HT1080 (cell line): ENCODE measurements at places on chromosomes 11 and 22. TPM values are rescaled to one million over a fixed set of nuclear protein-coding genes. Genes with fewer than 3 reads are reported as not detected.

GRCh38 chr11:125251214-125251545 is 86.6 kb downstream of the PKNOX2 start:
- DNase-seq: no peak

DNA sequence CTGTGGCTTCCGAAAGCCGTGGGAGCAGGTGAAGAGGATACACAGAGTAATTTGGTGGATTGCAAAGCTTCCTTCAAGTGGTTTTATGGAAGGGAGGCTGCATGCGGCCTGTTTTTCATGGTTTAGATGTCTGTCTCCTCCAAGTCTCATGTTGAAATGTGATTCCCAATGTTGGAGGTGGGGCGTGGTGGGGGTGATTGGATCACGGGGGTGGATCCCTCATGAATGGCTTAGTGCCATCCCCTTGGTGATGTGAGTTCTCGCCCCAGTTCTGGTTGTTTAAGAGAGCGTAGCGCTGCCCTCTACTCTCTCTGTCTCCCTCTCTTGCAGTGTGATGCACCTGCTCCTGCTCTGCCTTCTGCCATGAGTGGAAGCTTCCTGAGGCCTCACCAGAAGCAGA is 247.8 kb upstream of the B3GAT1 start:
- no peak for DNase-seq

- peak; percentile 50 for DNase-seq
These were observed 80.9 kb downstream of the INSC start for GRCh38 chr11:15195454-15196200.

- DNase-seq: peak; percentile 35
These were observed 108.7 kb upstream of the SNX19 start for GRCh38 chr11:131025020-131025419.

DNA sequence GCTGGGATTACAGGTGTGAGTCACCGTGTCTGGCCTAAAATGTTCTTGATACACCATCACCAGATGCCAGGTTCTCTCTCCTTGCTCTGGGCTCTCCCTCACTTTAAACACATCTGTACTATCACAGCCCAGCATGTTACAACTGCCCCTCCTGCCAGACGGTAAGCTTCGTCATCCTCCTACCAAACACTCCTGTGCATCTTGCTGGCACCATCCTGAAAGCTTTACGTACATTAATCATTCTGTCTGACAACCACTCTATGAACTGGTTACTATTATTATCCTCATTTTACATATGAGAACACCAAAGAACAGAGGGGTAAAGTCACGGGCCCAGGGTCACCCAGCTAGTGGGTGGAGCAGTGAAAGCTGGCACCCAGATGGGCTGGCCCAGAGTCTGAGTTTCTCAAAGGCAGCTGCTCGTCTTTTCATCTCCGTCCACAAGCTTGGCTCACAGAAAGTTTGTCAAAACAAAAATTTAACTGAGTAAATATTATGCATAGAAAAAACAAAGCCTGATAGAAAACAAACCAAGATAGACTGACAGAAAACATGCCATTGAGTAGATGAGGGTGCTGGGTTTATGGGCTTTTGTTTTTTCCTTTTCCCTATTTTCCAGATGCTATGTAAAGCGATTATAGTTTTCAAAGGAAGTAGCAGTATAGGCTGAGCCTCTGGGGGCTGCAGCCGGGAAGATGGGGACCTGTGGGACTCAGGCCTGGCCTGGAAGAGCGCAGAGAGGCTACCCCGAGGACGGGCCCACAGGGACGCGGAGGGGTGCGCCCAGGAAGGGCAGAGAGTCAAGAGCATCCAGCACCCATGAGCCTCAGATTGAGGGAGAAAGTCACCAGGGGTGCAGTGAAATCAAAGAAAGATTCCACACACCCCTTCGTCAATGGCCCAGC is 9.5 kb downstream of the PLA2G6 start:
- DNase-seq: no peak

DNA sequence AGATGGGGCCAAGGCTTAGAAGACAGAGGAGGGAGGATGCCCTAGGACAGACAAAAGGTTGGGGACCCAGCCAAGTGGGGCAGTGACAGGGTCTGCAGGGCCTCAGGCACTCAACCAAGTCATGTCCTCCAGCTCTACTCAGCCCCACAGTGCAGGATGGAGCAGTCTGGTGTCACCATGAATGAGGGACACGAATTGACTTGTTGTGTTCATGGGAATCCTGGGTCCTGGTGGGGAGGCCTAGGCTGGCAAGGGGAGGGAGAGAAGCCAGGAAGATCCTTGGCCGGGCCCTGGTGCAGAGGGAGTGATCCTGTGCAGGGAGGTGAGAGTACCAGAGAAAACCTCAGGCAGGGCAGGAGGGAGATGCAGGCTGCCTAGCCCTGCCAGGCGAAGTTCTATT is 12.0 kb downstream of the P2RY6 start:
- DNase-seq: no peak

DNA sequence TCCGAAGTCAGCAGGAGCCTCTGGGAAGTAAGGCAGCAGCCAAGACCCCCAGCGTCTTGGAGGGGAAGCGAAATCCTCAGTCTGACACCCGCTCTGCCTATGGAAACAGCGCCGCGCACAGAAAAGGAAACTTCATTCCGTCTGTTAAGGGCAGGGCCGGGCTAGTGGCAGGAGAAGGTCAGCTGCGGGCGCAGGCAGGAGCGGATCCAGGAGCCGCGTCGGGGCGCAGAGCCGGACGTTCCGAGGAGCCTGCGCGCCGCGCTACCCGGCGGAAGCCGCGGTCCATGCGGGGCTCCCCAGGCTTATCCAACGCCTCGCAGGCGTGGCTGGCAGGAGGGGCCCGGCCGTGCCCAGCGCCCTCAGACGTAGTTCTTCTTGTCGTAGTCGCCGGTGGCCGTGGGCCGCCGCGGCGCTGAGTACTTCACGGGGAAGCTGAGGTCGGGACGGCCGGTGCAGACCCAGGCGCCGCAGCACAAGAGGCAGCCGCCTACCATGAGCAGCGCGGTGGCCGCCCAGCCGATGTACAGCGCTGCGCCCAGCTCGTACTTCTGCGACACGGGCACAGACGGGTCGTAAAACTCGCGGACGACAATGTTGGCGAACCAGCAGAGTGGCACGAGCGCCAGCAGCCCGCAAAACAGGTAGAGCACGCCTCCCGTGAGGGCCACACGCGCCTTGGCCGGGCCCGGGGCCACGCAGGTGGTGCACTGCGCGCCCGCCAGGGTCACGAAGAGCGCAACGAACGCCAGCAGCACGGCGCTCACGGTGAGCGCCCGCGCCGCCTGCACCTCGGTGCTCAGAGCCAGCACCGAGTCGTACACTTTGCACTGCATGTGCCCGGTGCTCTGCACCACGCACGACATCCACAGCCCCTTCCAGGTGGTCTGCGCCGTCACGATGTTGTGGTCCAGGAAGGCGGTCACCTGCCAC is 705 bp downstream of the CLDN5 start:
- DNase-seq: no peak

- DNase-seq: no peak
These were observed 2.6 kb downstream of the RCE1 start for GRCh38 chr11:66845876-66846212.

DNA sequence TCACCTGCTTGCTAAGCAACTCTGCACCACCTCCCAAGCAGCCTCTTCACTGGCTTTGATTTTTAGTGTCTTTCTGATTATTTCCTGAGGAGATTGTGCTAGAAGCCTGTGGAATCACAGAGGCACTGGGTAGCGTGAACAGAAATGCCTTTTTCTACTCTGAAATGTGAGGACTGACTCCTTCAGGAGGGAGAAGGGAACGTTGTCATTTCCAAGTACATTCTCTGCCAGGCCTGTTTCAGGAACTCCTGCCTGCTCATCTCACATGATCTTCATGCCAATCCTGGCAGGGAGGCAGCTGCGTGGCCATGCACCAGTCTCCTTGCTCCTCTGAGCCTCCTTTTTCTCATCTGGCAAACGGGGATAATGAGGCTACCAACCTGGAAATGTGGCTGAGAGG is 49.8 kb upstream of the PRDM11 start:
- no peak for DNase-seq

GRCh38 chr11:83102834-83103233 is 31.1 kb upstream of the RAB30 start:
- DNase-seq: no peak

GRCh38 chr11:16352707-16353106 is 3.6 kb downstream of the SOX6 start:
- no peak for DNase-seq

Gene SHISAL1
- total RNA-seq: 1.7 and 2.1 TPM in 2 replicates

Gene NEFH
- total RNA-seq: not detected in 2 replicates

Gene DKK3
- 41.5 and 48.0 TPM in 2 replicates for total RNA-seq

Gene PGR
- total RNA-seq: 0.74 and 0.77 TPM in 2 replicates

Gene DUSP8
- 0.07 and 0.40 TPM in 2 replicates for total RNA-seq

Gene GNAZ
- 0.70 and 1.00 TPM in 2 replicates for total RNA-seq

Gene OR52N4
- not detected in 2 replicates for total RNA-seq
